ENCODE measurements at places on chromosomes 5 and 9. TPM values are rescaled to one million over a fixed set of nuclear protein-coding genes. Genes with fewer than 3 reads are reported as not detected.

The ZSWIM6 gene
- 6.9 TPM for total RNA-seq

DNA sequence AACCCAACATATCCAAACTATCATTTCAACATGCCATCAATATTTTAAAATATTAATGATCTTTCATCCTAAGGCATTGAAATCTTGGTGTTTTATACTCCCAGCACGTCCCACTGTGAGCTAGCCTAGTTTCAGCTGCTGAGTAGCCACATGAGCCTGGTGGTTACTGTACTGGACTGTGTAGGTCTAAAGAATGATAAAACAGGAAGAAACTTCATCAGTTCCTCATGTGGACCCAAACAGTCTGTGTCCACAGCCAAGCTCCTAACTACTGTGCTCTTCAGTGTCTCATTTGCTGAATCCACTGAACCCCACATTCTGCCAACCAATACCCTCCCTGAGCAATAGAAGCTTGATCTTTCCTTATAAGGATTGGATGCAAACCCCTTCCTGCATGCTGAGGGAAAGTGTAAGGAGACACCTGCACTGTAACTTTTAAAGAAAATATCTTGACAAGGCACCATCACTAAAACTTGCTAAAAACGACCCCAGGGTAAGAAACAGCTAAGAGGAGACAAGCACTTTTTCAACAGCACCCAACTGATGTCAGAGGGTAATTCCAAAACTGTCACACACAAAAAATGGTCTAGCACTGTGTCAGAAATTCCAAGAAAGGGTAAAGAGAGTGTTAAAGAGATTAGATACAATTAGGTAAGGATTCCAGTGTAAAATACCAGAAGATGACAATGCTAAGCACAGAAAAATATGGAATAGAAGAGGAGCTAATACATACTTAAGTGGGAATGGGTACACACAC lies 126.9 kb downstream of the SPOCK1 start:
- H3K4me1 ChIP-seq: no peaks in the 10 kb centered on the region
- H3K27ac ChIP-seq: no peak overlapping the region
- no peaks in the 10 kb centered on the region for H3K27me3 ChIP-seq
- H3K4me3 ChIP-seq: no peak overlapping the region

- H3K27ac ChIP-seq: no peak overlapping the region
- no peak overlapping the region for H3K4me3 ChIP-seq
- H3K4me1 ChIP-seq: peaks cover 14% of the 10 kb centered on the region
- H3K36me3 ChIP-seq: peaks cover 2% of the 10 kb centered on the region
- no peak for DNase-seq
These were observed 32.7 kb upstream of the NOTCH1 start for GRCh38 chr9:136578626-136578914.

The CDC14B gene
- total RNA-seq: 11.7 TPM

DNA sequence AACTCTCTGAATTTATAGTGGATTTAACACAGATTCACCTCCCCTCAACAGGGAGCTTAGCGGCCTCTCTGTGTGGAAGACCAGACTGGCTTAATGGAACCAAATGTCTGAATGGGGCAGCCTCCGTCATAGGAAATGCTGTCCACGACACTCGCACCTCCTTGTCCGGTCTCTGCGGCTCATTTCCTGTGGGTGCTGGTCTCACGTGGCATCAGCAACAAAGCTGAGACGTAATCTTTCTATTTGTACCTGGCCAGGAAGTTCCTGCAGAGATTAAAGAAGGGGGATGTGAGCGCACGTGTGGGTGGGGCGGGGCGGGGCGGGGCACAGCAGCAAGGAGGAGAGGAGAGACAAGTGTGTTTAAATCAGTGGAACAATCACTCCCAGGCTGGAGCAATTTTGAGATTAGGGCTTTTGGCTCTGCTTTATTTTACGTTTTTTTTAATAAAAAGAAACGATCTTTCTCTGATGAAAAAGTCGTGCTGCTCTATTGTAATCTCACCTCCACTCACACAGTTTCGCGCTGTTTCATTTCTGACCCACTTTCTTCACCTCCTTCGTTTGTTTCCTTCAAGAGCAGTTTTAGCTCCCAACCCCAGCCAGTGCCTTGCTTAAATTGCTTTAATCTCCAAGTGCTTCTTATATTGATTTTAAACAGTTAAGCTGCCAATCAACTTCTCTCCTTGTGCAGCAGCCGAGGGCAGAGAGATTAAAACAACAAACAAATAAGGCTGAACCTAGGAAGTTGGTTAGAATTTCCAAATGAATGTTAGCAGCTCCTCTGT lies 132.2 kb upstream of the ASTN2 start:
- H3K27me3 ChIP-seq: no peaks in the 10 kb centered on the region
- H3K27ac ChIP-seq: no peak overlapping the region
- no peak for DNase-seq
- H3K4me1 ChIP-seq: no peaks in the 10 kb centered on the region
- no peaks in the 10 kb centered on the region for H3K36me3 ChIP-seq
- H3K4me3 ChIP-seq: peak overlapping the region; percentile 53

DNA sequence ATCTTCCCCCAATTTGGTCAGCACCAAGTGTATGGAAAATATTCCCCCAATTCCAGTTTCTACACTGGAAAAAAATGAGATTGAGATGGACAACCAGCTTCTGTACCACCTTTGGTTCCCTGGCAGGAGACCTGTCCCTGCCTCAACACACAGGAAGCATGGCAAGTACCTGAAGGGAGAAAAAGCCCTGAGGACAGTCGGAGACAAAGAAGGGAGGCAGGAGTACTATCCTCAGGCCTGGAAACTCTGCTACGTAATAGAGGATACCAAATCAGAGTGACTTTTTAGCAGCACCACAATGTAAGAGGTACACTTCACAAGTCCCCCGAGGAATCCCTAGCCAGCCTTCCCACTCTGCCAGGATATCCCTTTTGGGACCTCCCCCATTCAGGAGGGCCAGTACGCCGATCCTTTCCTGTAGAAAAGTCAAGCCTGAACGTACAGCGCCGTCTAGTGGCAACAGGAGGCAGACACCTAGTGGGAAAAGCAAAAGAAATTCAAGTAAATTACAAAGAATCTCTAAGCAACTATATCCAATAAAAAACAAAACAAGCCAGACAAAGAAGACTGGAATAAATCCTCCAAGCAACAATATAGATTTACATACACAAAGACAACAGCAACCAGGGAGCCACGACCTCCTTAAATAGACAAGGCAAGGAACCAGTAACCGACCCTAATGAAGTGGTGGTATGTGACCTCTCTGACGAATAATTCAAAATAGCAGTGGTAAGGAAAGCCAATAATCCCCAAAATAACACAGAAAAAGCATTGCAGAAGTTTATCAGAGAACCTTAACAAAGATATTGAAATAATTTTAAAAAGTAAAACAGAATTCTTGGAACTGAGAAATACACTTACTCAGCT lies 63.3 kb upstream of the SLCO6A1 start:
- no peak overlapping the region for H3K4me3 ChIP-seq
- no peaks in the 10 kb centered on the region for H3K4me1 ChIP-seq
- H3K27me3 ChIP-seq: no peaks in the 10 kb centered on the region
- H3K27ac ChIP-seq: no peak overlapping the region

The TICAM2 gene
- total RNA-seq: 2.1 TPM

- DNase-seq: no peak
- no peak overlapping the region for H3K4me3 ChIP-seq
- H3K36me3 ChIP-seq: no peaks in the 10 kb centered on the region
These were observed 109.3 kb downstream of the ATPSCKMT start for GRCh38 chr5:10140195-10140973.

The VCAN gene
- 0.51 TPM for total RNA-seq

GRCh38 chr9:132074736-132075135 lies 4.9 kb downstream of the MED27 start:
- peaks cover 54% of the 10 kb centered on the region for H3K4me1 ChIP-seq
- peaks cover 11% of the 10 kb centered on the region for H3K36me3 ChIP-seq
- no peak for DNase-seq
- no peaks in the 10 kb centered on the region for H3K27me3 ChIP-seq
- no peak overlapping the region for H3K27ac ChIP-seq
- no peak overlapping the region for H3K4me3 ChIP-seq

GRCh38 chr5:174311531-174312269 lies 266.2 kb downstream of the NSG2 start:
- no peak overlapping the region for H3K4me3 ChIP-seq
- no peak overlapping the region for H3K27ac ChIP-seq
- no peaks in the 10 kb centered on the region for H3K4me1 ChIP-seq
- H3K36me3 ChIP-seq: no peaks in the 10 kb centered on the region

The RPP25L gene
- 31.8 TPM for total RNA-seq

DNA sequence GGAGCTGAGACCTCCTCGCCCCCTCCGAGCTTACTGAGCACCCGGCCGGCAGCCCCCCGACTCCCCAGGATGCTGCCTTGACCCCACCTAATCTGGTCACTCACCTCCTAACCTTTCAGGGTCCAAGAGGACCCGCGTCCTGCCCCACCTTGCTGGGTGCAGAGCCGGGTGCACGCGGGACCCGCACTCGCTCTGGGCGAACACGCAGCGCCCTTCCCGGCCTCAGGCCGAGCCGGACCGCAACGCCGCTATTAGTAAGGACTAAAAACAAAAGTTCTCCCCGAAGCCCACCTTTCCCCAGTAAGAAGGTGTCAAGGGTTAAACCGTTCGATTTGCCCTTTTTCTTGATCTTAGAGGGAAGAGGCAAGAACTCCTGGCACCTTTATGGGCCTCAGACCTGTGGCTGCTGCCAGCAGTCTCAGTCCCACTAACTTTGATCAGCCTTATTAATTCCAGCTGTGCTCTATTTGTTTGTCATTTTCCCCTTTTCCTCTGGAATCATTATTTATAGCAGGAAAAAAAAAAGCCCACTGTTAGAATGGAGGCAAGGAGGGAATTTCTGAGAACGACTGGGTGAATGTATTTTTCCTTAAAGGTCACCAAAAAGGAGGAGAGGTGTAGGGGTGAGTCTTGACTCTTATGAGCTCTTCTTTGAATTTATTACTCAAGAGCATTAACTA lies 10.5 kb downstream of the IRX2 start:
- no peak overlapping the region for H3K4me3 ChIP-seq
- peaks cover 76% of the 10 kb centered on the region for H3K27me3 ChIP-seq
- no peak for DNase-seq
- H3K27ac ChIP-seq: no peak overlapping the region

The SPATA6L gene
- total RNA-seq: 0.90 TPM

The CBY3 gene
- 0.44 TPM for total RNA-seq

DNA sequence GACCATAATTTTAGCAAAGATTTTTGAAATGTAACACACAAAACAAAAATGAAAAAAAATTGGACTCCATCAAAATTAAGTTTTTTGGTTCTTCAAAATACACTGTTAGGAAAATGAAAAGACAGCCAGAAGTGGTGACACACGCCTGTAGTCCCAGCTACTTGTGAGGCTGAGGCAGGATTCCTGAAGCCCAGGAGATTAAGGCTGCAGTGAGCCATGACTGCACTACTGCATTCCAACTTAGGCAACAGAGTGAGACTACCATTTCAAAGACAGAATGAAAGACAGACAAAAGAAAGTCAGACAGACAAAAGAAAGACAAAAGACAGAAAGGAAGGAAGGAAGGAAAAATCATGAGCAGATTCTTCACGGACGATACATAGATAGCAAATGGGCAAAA lies 7.5 kb downstream of the DIAPH1 start:
- H3K27me3 ChIP-seq: no peaks in the 10 kb centered on the region
- DNase-seq: no peak
- H3K4me3 ChIP-seq: peak overlapping the region; percentile 47
- peaks cover 85% of the 10 kb centered on the region for H3K4me1 ChIP-seq
- peak overlapping the region; percentile 24 for H3K27ac ChIP-seq
- peaks cover 13% of the 10 kb centered on the region for H3K36me3 ChIP-seq

Measured in activated T-cell treated with anti-CD3 and anti-CD28 coated beads, Interleukin-2, amount 50 U/mL, for 72 hours (primary cell).